ENCODE measurements at places on chromosomes 1 and 21.
A peak's percentile ranks its signal among the peaks of the same experiment; 100 is the strongest.

GRCh38 chr1:228405979-228406228 lies 731 bp downstream of the TRIM11 start:
- DNase-seq: no peak

- no peak for DNase-seq
These were observed 68.8 kb upstream of the ST6GALNAC3 start for GRCh38 chr1:76005765-76006164.

GRCh38 chr1:59123081-59123681 lies 173.7 kb upstream of the FGGY start:
- DNase-seq: no peak

DNA sequence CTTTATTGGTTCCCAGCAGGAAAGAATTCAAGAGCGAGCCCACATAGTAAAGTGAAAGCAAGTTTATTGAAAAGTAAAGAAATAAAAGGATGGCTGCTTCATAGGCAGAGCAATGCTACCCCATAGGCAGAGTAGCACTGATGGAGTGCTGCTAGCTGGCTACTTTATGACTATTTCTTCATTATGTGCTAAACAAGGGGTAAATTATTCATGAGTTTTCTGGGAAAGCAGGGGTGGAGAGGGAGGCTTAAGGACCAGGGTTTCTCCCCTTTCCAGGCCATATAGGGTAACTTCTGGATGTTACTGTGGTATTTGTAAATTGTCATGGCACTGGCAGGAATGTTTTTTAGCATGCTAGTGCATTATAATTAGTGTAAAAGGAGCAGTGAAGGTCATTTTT lies 1271.4 kb downstream of the KCNT2 start:
- DNase-seq: no peak

DNA sequence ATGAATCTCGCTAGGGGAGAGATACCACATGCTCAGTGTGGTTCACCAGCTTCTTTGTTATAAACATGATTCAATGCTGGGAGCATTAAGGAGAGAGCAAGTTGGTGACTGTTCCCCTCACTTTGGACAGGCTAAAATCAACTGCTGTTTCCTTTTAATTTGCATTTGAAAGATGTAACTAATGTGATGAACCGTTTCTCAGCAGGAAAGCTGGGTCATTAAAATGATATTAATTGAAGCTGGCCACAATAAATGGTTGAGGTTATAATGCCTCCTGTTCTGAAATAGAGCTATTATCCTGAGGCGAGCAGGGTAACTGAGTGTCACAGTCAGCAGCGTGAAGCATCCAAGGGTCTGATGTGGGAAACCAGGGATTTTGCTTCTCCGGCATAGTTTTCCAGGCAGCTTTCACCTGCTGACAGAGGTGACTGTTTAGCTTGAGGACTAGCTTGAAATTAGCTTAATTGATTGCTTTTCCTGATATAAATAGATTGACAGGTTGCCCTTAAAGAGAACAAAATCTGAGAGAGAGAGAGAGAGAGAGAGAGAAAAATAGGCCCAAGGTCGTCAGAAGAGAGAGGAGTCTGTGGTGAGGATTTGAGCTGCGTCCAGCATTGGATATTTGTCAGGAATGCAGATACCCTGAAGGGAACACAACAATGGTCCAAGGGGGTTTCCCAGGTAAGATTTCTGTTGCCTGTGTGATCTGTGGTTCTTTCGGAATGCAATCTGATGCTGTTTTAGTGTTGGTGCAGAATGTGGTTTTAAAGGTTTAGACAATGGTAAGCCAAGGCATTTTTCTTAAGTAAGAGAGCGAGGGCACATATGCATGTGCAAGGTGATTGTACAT lies 209.7 kb downstream of the PATJ start:
- DNase-seq: no peak

- DNase-seq: no peak
These were observed 2015.8 kb downstream of the NCAM2 start for GRCh38 chr21:23014021-23014420.

DNA sequence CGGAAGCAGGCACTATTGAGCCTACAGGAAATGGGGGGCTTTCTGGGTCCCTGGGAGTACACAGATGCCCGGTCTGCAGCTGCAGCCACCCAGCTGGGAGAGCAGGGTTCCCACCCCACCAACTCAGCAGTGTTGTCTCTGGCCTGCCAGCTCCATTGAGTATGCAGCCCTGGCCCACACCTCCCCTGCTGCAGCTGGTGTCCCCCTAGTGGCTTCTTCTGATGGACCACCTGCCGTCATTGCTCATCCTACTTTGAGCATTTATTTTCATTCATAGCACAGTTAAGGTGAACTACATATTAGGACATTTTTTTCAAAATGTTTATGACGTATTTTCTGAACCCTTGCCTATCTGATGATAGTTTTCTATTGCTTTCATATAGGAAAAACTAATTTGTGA lies 189.8 kb upstream of the LYPLAL1 start:
- no peak for DNase-seq

- no peak for DNase-seq
These were observed 161.3 kb downstream of the NTPCR start for GRCh38 chr1:233111731-233112130.

- DNase-seq: no peak
These were observed 435 bp downstream of the ILF2 start for GRCh38 chr1:153670257-153670858.

GRCh38 chr1:113787663-113788062 lies 24.6 kb downstream of the RSBN1 start:
- no peak for DNase-seq

DNA sequence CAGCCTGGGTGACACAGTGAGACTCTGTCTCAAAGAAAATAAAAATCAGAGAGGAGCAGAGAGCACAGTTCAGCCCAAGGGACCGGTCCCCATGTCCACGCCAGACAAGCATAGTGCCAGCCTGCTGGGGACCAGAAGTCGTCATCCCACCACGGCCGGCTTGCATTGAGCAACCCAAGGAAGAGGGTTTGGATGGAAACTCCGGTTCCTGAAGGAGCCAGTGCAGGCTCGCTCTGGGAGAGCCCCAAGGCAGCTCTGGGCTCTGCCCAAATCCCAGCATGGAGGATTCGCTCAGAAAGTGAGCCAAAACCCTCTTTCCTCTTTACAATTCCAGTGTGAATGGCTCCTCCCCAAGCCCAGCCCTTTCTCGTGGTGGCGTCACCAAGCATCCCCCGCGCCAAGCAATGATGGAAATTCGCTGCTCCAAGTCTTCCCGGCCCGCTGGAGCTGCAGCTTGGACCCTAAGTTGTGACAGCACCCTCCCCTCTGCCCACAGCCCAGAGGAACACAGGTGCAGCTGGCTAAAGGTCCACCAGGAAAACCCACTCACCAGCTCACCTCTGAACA lies 64.1 kb upstream of the SLC25A33 start:
- DNase-seq: no peak

DNA sequence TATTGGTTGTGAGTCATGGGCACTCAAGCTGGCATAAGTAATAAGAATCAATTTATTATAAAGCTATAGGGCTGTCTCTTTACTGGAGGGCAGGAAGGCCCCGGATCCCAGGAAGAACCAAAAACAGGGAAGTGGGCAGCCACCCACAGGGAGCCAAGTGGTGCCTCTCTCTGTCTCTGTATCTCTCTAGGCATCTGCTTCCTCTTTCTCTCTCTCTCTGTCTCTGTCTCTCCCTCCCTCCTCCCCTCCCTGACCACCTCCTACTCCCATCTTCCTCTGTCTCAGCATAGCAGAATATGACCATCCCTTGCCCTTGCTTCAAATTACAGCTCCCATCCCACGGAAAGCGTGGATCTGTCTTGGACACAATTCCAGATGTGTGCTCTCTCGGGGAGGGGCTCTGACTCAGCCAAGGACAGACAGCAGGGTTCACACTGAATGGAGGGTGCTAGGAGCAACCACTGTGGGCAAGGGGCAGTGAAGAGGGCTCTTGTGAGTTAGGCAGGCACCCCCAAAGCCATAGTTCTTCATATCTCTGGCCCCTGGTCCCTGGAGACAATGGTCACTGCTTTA lies 80.4 kb upstream of the LPGAT1 start:
- DNase-seq: no peak

DNA sequence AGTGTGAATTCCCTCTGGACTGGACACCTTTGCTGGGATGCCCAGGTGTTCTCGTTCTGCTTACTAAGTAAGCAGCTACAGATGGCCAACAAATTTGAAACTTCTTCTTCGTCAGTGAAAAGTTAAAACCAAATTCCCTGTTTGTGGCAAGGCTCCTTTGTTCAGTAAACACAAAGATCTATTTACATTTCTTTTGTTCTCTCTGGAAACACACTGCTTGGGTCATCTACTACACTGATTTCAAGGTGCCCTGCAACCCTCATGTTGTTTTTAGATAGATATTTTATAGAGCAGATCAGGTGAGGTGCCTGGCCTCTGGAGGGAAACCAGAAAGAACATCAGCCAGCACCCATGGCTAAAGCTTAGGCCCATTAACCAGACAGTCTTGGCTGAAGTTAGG lies 157.2 kb upstream of the UBE2U start:
- peak; percentile 57 for DNase-seq
